A673 (cell line): ENCODE measurements at places on chromosomes 5 and 9.

GRCh38 chr5:133520062-133520461 is 92.3 kb downstream of the FSTL4 start:
- DNase-seq = no peak

DNA sequence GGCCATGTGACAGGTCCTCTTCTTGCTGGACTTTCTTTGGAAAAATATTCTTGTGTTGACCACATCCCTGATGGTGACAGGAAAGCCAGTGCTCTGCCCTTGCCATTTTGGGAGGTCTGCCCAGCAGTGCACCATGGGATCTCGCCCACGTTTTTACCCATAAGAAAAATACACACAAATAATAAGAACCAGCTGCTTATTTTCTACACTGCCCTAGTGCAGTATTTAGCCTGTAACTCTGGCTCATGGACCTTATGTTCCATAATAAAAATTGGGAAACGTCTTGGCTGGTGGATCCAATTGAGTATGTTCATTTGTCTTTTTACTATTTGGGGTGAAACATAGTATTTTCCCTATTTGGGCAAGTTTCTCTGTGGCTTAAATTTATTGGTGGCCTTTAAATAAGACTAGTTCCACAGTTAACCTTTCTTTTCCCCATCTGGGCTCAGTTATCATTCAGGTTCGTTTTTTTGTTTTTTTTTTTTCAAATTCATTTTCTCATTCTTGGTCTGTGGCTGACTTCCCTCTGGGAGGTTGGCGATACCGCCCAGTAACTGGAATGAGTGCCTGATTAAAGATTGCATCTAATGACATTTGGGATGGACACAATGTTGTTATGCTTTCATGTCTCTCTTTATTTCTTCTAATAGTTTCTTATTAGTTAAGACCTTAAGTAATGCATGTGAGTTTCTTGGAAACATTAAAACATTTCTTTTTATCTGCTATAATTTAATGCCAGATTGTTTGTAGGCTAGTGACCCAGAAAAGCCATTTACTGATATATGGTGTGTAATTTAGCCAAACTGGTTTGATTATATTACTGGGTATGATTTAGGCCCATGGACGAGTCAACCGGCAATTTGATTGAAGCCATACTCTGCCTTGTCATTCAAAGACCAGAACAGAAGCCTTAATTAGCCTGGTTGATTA is 163.7 kb downstream of the FGF10 start:
- DNase-seq = no peak

DNA sequence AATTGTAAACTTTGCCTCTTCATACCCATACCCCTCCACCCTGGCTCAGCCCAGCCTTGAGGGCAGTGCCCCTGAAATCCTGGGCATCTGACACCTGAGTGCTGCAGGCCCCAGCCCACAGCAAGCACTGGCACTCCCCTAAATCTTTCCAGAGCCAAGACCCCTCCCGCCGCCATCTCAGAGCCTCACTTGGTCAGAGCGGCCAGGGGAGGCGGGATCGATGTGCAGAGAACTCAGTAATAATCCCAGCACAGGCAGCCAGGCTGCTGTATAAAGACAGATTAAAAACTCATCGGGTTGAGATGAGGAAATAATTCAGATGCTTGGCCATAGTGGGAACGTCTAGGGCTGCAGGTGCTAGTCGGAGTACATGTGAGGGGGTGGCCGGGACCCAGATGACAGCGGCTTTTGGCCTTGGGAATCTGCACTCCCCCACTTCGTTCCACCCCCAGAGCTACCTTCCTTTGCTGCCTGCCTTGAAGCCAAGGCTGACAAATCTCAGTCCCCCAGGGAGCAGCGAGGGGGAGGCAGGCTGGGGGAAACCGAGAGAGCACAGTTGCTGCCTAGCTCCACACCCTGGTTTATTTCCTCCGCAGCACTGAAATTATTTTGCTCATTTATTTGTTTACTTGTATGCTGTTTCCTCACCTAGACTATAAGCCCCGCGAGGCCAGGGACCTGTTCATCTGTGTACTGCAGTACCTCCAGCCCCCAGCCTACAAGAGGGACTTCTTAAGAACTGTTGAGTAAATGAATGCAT is 19.5 kb upstream of the ARAP3 start:
- DNase-seq = no peak

- no peak for DNase-seq
These were observed 2.5 kb upstream of the PCDHAC1 start for GRCh38 chr5:140923601-140924000.

GRCh38 chr5:91110686-91111085 is 272.4 kb downstream of the ARRDC3 start:
- DNase-seq = no peak

DNA sequence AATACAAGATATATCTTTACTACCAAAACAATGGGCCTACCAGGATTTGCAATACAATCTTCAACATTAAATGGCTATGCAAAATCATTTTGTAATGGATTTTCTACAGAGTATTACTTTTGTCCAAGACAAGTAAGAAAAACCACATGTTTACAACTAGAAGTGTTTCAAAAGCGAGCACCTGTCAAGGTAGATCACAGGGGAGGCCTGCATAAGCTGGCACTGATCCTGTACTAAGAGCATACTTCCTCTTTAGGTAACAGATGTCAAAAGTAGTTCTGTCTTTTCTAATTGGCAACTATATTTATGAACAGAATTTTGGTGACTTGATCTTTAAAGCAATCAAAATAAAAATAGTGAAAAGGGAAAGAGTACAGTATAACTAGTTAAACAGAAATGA is 249.0 kb downstream of the MLLT3 start:
- DNase-seq = no peak

- peak; percentile 22 for DNase-seq
These were observed 277.3 kb downstream of the CDH9 start for GRCh38 chr5:26761045-26761444.

DNA sequence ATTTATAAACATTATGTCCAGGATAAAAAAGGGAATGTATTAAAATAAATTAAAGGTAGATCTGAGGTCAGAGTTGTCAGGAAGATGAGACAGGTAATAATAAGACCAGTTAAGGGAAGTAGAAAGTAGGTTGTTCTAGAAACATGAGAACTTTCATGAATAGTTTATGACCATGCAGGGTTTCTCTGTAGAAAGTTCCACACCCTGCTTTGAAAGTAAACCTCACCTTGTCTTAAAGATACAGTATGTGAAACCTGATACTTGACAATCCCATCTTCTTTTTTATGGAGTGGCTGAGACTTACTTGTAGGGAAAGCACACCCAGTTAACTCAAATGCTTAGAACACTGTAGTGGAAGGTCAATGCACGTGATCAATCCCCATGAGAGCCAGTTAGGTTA is 260.6 kb upstream of the ZNF462 start:
- no peak for DNase-seq

GRCh38 chr9:68704814-68705530 is at the start of gene PIP5K1B:
Gene PIP5K1B, plus strand, starts transcription at chr9:68705240. Its CDS starts 117,375 bp downstream, at chr9:68822615.
- DNase-seq = peak; percentile 60

DNA sequence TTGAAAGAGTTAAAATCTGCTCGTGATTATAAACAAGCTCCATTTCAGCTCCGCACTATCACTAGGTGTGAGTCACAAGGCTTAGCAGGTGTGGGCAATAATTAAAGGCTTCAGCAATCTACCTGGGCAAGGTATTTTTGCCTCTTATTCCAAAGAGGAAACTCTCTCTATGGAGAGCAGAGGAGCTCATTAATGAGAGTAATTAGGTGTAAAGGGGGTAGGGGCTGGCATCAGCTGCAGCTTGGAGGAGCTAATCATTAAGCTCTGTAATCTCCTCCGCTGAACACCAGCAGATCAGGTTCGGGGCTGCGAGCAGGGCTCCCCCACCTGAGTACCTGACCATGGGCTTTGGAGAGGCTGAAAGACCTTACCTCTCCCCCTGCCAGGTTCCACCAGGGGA is 129.2 kb downstream of the CRB2 start:
- DNase-seq = no peak

DNA sequence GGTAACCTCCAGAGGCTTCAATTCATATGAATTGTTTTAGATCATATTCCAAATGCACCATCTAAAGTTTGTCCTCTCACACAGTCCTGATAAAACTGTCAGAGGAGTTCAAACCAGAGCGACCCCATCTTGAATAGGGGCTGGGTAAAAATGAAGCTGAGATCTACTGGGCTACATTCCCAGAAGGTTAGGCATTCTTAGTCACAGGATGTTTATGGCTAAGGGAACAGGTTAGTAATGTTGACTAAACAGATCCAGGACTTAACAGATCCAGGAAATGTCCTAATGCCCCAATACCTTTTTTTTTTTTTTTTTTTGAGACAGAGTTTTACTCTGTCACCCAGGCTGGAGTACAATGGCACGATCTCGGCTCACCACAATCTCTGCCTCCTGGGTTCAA is 192.6 kb upstream of the PRDM9 start:
- DNase-seq = no peak

- DNase-seq = no peak
These were observed 288.1 kb downstream of the GABRB2 start for GRCh38 chr5:161258438-161258837.

DNA sequence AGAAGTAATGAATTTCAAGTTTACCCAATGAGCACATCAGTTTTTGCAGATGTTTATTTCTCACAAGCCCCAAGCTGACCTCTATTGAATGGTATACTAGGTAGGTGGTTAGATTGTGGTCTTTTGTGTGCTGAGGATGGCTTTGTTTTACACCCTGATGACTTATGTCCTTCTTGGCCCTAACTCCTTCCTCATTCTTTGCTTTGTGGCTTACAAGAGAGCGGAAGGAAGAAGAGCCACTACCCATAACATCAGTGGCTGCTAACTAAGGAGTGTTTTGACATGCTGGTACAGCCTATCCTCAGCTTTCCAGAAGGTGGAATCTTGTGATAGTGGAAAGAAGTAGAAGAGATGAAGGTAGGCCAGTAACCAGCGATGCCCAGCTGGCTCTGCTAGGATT is 85.7 kb upstream of the NTRK2 start:
- no peak for DNase-seq

DNA sequence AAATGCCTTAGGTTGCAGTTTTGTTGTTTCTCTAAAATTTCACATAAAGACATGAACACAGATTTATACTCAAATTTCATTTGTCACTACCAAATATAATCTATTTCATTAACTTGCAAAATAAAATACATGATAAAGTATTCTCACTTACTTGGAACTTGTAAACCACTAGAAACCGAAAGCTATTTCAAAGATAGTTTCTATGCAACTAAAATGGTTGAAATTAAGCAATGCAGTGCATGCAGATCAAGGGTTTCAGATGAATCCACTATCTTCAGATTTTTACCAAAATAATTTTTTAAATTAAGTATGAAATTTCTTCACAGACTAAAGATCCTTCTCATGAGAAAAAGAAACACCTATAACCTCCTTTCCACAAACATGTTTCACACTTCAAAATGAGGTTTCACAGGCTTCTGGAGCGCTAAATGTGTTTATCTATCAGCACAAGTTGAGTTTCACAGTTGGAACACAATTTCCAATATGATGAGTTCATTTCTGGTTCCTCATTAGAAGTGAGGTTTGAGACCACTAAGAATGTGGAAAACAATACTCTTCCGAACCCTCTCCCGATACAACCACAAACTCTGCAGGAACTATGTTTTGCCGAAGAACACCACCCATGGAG is 63.9 kb downstream of the EPB41L4A start:
- no peak for DNase-seq

GRCh38 chr9:131017067-131017466 is 8.1 kb downstream of the LAMC3 start:
- DNase-seq = no peak

GRCh38 chr5:180468732-180469585 is 25.2 kb upstream of the CNOT6 start:
- DNase-seq = no peak

DNA sequence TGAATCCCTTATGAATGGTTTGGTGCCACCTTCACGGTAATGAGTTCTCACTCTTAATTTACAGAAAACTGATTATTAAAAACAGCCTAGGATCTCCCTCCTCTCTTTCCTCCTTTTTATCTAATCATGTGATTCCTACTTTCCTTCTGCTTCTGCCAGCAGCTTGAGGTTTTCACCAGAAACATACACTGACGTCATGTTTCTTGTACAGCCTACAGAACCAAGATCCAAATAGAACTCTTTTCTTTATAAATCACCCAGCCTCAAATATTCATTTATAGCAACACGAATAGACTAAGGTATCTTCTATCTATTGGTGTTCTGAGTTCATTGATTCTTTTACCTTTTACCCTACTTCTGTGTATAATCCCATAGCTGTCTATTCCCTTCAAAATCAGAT is 388.9 kb upstream of the CDH10 start:
- no peak for DNase-seq

- DNase-seq = no peak
These were observed 107.4 kb downstream of the TLE1 start for GRCh38 chr9:81581986-81582385.

DNA sequence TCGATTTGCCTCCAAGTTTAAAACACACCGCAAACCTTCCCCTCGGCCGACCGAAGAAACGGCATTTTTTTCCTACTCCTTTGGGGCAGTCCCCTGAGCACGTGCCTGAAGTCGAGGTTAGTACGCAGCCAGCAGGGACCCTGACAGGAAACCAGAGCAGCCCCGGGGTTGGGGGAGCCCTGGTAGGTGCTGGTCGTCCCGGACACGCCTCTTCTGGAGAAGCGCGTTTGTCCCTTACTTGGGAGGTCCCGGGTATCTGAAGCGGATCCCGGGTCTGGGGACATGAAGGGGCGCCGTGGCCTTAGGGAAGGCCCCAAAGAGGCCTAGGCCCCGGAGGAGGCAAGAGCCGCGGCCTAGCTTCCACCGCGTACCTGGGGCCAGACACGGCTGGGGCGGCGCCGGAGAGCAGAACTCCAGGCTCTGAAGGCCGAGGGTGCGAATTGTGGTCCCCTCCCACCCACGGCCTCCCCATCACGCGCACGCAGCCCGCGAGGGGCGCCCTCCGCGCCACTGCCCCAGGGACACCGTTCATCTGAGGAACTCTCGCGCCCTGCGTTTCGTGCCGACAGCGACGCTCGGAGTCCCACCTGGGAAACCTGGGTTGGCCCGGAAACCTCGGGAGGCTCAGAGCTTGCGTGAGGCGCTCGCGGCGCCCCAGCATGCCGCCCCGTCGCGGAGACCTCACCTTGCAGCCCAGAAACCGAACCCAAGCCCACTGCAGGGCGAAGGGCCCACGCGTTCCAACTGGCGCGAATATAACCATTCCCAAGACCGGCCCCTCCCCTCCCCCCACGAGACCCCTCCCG is 10.4 kb downstream of the OTP start:
- DNase-seq = no peak

- DNase-seq = no peak
These were observed 185.0 kb downstream of the NR2F1-AS1 start for GRCh38 chr5:93395971-93396379.

DNA sequence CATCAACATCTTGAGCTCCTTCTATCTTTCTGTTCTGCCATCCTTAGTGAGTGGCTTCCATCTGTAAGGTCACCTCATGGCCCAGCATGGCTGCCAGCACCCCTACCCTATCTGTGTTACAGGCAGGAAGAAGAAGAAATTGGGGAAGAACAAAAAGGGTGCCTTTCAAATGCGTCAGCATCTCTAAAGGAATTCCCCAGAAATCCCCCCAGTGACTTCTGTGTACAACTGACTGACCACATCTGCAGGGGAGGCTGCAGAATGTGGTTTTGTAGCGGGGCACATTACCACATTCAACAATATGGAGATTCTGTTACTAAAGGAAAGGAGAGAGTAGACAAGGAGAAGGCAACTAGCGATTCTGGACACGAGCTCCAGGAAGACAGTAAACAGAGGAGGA is 40.1 kb downstream of the ALG2 start:
- no peak for DNase-seq

- DNase-seq = no peak
These were observed 62.5 kb downstream of the IPO11 start for GRCh38 chr5:62475072-62475471.

- DNase-seq = peak; percentile 90
These were observed at the start of gene FAM120A for GRCh38 chr9:93450945-93451815. Gene FAM120A, plus strand, starts transcription at chr9:93451685. Its CDS starts 231 bp downstream, at chr9:93451916.
